CD4-positive, alpha-beta T cell treated with Interleukin-6 for 4 hours (primary cell): ENCODE measurements at places on chromosomes 12 and 14.

DNA sequence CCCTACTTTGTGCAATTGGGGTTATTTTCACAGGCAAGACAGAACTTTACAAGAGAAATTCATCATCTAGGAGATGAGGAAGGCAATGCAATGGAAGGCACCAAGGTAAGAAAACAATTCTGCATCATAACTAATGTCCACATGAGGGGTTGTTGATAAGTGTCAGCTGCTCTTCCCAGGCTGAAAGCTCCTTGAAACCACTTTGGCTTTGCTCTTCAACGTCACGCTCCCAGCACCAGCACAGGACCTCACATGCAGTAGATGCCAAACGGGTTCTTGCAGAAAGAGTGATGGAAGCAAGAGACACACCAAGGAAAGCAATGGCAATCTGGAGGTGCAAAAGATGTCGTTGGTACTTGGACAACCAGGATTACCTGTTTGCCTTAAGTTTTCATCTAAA, 485.5 kb downstream of the BCL11B start:
- DNase-seq = no peak

DNA sequence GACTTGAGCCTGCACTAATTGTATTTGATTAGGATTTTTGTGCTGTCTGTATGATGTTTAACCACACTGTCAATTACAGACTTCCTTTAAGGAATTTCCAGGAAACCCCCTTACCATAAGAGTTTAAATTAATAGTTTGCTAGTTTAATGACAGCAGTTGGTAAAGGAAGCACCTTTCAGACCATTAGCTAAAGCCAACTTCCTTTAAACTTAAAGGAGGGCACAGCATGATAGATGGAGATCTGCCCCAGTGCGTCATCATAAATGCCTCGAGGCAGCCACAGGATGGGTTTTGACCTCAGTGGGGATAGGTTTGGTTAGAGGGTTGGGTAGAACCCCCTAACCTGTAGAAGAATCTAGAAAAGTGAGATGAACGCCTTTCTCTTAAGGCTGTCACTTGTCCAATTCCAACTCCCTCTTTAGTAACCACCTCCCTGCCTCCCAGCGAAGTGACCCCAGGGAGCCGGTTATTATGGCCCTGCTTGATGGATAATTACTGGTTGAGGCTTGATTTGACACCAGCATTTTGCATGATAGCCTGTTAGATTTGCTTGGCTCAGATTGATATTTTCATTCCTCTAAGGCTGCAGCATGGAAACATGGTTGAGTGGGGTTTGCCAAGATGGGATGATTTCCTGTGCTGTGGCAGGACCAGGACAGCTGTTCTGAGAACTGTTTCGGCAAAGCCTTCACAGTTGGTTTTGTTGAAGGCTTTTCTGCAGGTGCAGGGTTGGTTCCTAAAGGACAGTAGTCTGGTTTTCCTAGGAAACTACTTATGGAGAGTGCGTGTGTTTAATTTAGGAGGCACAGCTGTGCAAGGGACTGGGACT, 62.7 kb downstream of the CHST11 start:
- peak; percentile 28 for DNase-seq

DNA sequence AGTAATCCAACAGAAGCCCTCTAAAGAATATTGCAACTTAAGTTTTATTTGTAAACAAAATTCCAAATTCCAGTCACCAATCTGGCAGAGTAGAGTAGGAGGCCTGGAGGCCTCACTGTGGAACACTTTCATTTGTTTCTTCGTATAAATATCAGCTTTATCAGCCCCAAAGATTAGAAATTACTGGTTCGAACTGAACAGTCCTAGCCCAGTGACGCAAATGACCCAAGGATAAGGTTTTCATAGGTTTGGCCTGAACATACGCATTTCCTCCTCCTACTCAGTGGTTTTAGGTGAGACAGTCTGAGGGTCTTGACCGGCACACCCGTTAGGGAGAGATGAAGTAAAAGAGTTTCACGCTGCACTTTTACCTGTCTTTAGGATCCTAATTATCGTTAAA, 1.7 kb downstream of the CDC42BPB start:
- DNase-seq = no peak

- DNase-seq = no peak
Measured at GRCh38 chr12:101086490-101087135, 123.4 kb downstream of the SLC5A8 start.

DNA sequence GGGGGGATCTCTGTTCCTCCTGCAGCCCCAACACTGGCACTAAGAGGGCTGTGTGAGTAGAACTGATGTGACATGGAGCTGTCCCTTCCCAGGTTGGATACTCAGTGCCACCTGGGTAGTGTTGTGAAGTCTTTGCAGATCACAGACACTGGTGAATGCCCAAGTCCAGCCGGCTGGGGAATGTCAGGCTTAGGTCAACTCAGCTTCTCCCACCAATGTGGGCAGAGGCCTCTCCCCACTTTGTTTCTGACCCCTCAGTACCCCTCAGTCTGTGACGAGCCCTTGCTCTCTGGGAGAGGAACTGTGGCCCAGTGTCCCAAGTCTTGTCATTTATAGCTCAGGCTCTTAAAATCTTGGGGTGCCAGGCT, 11.3 kb downstream of the SLC25A29 start:
- DNase-seq = no peak

- DNase-seq = no peak
Measured at GRCh38 chr14:74478996-74479635, 14.0 kb downstream of the NPC2 start.

DNA sequence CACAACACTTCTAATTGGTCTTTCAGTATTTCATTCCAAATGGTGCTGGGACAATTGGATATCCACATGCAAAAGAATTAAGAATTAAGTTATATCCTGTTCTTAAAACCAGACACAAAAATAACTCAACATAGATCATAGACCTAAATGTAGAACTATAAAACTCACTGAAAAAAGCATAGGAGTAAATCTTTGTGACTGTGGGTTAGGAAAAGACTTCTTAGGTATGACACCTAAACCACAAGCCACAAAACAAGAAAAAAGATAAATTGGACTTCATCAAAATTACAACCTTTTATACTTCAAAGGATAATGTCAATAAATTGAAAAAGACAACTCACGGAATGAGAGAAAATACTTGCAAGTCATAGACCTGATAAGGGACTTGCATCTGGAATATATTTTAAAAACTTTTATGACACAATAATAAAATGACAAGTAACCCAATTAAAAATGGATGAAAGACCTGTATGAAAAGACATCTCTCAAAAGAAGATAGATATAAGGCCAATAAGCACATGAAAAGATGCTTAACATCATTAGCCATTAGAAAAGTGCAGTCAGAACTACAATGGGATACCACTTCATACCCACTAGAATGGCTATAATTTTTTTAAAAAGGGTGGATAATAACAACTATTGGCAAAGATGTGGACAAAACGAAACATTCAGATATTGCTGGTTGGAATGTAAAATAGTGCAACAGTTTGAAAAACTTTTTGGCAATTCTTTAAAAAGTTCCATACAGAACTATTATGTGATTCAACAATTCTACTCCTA, 72.5 kb upstream of the SLC38A4 start:
- DNase-seq = no peak

- no peak for DNase-seq
Measured at GRCh38 chr12:19196959-19197630, 67.6 kb downstream of the PLEKHA5 start.
